ENCODE measurements at places on chromosomes 7 and 10.

DNA sequence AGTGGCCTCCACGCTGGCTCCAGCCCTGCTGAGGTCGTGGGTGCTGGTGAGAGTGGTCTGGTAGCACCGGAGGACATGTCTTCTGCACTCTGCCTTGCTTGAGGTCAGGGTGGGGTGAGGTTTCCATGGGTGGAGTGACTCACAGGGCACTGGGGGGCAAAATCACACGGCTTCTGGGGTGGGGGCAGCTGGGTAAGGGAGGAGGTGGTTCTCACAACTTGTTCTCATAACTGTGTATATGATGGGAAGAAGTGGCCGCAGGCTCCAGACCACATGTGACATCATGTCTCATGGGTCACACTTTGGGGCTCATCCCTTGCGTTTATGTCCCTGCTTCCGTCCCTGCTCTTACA lies 884 bp upstream of the PRF1 start:
- no peak for DNase-seq

DNA sequence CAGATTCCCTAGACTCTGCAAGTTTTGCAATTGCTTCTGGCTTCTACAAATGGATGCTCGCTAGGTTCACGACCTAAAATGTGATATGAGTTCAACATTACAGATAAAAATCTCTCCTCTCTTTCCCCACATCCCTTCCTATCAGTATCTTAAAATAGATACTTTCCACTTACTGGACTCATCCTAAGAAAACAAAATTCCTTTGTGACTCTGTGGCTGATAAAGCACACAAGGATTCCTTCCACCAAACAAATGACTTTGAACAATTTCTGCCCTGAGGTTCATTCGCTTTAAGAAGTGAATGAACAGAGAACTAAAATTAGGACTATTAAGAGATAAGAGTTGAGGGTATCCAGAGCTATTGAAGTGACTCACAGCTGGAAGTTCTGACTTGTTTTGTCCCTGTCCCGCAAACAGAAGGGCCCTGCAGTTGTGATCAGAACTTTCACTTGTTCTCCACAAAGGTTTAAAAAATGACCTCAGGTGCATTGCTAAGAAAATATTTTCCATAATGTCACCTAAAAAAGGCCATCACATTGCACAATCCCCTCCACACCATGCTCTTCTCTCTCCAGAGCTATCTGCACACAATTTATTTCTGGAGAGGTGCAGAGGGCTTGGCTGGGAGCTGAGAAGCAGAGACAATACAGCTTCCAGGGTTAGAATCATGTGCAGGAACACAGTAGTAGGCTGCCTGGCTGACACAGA lies 96.1 kb downstream of the PIP4K2A start:
- no peak for DNase-seq

DNA sequence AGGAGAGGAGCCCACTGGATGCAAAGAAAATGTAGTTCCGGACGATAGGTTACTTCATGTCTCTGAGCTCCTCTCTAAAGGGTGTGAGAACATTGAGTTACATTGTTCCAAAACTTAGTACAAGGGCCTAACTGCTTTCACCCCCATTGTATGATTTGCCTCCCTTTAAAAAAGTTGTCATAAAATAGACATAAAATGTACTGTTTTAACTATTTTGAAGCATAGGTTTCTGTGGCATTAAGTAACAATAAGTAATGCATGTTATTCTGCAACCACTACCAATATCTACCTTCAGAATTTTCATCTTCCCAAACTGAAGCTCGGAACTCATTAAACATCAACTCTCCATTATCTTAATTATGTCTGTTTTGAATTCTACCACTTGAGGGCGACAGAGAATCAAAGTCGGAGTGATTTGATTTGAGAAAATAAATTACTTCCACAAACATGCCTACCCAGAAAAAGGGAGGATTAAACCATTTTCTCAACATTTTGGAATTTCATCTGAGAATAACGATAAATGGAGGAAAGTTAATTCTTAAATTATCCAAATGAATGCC lies 2.7 kb downstream of the IGFBP1 start:
- no peak for DNase-seq

DNA sequence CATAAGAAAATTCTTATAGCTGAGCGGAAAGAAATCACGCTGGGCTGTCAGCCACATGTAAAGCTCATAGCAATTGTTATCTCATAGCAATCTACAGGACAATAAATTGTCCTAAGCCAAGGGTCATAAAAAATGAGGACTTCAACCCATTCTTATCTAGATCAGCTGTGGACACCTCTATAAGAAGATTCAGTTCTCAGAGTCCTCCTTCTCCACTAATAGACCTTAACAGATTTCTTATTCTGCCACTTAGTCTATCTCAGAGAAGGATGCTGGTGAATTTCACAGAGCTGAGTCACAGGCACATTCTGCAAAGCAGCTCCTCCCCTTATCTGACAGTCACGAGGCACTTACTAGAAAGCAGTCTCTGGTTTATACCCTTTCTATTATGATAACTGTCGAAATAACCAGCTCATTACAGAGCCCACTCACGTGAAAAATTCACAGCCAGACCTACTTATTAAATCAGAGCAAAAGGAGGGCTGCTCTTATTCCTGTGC lies 185.3 kb upstream of the PCLO start:
- DNase-seq = no peak

GRCh38 chr10:62626817-62627216 lies 177.7 kb upstream of the ADO start:
- no peak for DNase-seq

- no peak for DNase-seq
These were observed 806.9 kb upstream of the SORCS1 start for GRCh38 chr10:107971411-107971810.

- no peak for DNase-seq
These were observed 34.0 kb upstream of the DKK1 start for GRCh38 chr10:52280051-52280450.

DNA sequence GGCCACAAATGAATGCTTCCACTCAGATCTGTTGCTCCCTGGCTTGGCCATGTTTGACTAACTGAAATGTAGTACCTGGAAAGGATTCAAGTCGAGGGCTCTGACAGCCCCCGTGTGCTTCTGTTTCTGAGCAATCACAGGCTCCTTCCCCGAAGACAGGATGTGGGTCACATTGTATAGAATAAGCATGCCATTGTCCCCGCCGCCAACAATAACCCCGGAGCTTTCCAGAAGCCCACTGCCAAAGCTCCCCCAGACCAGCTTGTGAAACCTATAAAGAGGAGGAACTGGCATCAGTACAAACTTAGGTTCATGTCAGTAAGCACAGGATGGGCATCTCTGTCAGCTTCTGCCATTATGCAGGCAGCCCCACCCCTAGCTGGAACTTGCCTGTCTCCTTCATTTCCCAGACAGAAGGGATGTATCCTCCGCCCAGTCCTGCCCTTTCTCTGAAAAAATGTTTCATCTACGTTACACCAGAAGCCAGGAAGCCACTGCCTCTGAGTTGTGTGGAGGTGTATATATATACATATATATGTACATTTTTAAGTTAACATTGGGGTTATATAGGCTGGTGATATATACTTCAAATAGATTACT lies 10.3 kb downstream of the SEC31B start:
- DNase-seq = no peak

DNA sequence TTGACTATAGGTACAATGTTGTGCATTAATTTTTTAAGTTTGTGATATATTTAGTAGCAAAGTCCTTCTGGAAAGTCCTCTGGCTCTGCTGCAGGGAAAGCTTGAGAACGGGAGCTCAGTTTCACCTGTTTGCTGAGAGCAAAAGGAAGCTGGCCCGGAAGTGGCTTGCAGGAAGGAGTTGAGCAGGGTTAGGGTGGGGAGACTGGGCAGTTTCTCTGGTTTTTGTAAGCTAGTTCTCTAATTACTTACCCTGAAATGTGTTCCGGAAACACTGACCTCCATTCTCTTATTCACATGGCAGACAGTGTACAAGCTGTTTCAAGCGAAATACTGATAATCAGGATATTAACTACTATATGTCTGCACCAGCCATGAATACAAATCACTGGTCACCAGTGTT lies 22.3 kb downstream of the MAP3K8 start:
- no peak for DNase-seq

DNA sequence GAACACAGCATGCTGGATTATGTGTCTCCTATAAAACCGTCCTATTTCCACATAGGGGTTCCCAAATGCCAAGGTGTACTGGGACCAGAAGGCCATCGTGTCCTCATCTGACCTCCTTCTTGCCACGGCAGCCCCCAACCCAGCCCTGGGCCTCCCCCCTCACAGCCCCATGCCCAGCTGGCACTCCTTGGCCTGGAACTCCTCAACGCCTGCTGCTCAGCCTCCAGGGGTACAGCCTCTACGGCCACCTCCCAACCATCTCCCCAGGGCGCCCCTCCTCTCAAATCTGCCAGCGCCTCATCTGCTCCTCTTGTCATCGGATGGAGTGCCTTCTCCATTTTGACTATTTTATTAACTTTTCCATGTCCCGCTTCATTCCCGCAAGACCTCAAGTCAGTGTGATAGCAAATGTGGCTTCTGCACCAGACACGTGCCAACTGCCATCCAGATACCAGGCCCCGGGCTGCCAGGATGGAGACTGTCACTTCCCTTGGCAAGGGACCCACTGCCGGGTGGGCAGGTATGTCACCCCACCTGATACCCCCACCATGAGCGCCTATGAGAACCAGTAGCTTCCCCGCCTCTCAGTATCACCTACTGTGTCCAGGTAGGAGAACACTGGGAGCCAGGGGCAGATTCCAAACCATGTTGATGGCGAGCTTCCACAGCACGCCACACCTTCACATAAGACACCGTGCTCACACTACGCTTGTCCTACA lies 106.7 kb downstream of the EBF3 start:
- no peak for DNase-seq

DNA sequence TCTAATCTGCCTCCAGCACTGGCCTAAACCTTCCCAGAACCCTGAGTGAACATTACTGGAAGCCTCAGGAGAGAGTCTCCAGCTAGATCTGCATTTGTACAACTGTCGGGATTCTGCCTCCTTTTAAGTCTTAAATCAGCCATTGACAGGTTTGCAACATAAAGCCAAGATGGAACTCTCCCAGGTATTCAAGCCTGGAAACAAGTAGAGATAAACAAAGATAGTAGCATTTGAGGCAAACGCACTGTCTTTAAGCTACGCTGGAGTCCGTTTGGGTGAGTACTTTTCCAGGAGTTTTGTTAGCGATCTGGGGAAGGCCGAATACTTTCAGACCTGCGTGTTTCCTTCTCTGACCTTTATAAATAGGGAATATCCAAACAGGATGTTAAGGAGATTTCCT lies 317.2 kb upstream of the FZD8 start:
- DNase-seq = no peak

GRCh38 chr10:90148116-90148855 lies 446.9 kb downstream of the KIF20B start:
- DNase-seq = no peak

- no peak for DNase-seq
These were observed 6.0 kb downstream of the ADCK2 start for GRCh38 chr7:140678816-140679130.

DNA sequence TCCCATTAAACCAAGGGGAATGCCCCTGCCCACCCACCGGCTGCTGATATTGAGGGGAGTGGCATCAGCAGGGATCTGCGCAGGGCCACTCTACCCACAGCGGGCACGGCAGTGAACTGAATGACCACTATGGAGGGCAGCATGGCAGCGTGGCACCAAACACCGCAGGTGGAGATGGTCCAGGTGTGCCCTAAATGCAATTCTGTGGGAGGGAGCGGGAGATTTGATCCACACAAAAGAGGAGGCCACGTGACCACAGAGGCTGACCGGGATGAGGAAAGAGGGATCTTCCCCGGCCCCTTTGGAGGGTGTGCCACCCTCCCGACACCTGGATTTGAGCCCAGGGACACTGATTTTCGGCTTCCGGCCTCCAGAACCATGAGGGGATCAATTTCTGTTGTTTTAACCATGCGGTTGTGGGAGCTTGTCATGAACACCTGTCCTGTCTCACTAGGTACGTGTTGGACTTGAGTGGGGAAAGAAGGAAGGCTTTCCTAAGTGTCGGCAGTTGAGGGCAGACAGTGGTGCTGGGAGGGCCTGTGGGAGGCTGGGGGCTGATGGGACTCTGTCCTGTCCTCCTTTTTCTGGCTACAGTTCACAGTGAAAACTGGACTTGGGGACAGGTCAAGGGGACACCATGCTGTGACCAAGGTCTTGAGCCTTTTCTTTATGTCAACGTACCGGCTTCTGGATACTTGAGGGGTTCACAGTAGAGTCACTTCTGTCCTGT lies 66.1 kb downstream of the CFAP46 start:
- no peak for DNase-seq

DNA sequence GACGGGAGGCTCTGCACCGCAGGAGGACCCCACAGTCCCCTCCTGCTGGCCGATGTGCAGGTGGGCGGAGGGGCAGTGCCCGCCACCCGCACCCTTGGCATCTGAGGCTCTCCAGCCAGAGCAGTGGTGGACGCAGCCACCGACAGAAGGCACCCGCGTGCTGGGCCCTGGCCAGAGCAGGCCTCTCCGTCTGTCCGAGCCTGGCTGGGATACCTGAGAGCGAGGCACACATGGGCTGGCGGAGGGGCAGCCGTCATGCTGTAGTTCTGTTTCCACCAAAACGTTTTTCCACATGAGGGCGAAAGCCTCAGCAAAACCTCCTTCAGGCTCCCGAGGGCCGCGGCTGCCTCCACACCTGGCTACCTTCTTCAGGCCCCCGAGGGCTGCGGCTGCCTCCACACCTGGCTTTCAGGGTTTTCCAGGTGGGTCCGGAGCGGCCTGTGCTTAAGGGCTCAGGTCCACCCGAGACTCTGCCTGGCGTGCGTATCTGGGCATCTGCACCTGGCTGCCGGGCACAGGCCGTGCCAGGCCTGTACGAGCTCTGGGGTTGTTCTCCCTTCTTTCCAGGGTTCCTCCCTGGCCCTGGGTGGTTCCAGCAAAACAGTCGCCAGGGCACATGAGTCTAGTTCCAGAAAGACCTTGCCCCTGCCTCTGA lies 115.5 kb downstream of the INPP5A start:
- DNase-seq = no peak

- no peak for DNase-seq
These were observed 9.0 kb upstream of the TAS2R3 start for GRCh38 chr7:141754939-141755338.

DNA sequence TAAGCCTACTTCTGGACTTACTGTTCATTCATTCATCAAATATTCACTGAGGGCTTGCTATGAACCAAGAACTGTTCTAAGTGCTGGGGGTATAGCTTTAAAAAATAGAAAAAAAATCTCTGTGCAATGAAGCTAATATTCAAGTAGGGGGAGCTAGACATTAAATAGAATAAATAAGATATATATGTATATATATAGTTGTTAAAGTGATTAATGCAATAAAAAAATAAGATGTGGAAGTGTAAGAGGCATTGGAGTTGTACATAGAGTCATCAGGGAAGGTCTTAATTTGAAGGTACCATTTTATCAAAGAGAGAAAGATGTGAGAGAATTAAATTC lies 181.2 kb upstream of the AGR3 start:
- DNase-seq = no peak

DNA sequence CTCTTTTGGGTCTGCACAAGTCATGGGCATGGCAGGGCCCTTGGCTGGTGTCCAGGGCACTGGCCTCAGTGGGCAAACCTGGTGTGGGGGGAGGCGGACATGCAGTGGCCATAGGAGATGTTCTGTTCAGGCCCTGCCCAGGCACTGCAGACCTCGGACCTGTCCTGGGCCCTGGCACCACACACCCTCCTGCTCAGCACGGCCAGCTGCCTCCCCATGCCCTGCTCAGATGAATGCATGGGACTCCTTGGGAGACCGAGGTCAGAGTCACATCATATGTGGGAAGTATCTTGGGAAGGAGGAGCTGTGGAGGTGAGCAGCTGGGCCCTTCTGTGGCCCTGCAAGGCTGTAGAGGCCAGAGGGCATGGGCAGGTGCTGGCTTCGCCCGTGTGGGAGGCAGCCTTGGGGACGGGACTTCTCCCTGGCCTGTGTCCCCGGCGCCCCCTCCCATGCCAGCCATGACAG lies 130.8 kb downstream of the VIPR2 start:
- no peak for DNase-seq

Measured in activated B cell treated with CpG ODN at 0.5 μM for 24 hours (primary cell).